ENCODE measurements at places on chromosomes 3 and 15.

DNA sequence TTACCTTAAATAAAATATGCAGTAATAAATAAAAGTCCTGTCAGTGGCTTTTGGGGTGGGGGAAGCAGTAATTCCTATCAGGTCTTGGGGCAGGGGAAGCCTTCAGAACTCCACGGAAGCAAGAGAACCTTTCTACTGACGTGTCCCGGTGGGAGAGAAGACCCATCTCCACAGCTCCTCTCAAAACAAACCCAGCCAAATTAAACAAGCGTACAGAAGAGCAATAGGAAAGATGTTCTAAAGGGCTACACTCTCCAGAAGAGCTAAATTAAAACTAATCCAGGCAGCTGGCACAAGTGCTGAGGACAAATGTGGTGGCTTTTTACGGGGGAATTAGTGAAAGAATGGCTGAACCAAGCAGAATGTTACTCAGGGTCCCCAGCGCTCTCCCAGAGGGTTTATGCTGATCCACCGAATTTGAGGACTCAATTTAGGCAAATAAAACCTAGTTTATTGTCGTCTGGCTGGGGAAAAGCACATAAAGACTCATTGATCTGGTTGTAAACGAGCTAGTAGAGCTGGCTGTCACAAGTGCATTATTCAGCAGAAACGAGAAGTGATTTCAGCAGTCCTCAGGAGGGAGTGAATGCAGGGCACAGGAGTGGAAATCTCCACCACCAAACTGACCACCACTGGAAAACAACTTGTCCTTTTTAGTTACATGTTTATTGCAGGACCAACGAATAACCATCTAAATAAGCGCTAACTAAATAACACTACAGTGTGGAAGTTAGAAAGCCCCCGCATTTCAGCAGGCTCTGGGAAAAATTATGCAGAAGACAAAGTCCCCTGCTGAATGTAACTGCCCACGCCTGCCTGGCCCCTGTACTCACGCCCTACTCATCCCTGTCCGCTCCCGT, 13.5 kb downstream of the BFSP2 start:
- DNase-seq: no peak

DNA sequence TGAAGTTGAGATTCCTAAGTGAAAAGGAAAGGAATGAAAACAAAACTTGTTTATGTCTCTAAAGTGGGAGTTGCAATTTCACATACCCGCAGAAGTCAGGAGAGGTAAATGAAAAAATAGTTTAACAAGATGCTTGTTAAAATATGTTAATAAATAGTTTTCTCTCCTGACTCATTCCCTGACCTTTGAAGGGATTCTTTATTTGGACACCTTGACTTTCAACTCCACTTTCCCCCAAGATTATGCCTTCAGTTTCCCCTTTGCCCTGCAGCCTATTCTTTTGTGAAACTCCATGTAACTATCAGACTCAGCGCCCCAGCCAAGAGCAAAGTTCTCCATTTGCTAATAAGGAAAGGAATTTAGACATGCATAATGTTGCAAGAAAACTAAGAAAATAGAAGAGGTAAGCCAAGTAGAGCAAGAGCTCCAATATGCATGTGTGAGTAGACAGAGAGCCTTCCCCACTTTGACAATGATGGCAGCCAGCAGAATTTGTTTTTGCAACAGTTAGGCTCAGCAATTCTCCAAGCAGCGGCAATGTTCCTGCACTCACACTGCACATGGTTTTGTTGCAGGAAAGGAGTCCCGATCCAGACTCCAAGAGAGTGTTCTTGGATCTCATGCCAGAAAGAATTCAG, 61.2 kb downstream of the CD200 start:
- no peak for DNase-seq

GRCh38 chr3:58116161-58116955, 94.4 kb downstream of the DNASE1L3 start:
- peak; percentile 52 for DNase-seq

DNA sequence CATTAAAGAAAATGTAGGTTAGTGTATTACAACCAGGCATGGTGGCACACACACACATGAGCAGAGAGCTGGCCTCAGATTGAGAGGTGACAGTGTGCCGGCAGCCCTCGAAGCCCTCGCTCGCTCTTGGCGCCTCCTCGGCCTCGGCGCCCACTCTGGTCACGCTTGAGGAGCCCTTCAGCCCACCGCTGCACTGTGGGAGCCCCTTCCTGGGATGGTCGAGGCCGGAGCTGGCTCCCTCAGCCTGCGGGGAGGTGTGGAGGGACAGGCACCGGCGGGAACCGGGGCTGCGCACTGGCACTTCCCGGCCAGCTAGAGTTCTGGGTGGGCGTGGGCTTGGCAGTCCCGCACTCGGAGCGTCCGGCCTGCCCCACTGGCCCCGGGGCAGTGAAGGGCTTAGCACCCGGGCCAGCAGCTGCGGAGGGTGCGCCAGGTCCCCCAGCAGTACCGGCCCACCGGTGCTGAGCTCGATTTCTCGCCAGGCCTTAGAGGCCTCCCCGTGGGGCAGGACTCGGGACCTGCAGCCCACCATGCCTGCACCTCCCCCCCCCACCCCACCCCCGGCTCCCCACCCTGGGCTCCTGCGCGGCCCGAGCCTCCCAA, 80.4 kb upstream of the TMEM158 start:
- no peak for DNase-seq

DNA sequence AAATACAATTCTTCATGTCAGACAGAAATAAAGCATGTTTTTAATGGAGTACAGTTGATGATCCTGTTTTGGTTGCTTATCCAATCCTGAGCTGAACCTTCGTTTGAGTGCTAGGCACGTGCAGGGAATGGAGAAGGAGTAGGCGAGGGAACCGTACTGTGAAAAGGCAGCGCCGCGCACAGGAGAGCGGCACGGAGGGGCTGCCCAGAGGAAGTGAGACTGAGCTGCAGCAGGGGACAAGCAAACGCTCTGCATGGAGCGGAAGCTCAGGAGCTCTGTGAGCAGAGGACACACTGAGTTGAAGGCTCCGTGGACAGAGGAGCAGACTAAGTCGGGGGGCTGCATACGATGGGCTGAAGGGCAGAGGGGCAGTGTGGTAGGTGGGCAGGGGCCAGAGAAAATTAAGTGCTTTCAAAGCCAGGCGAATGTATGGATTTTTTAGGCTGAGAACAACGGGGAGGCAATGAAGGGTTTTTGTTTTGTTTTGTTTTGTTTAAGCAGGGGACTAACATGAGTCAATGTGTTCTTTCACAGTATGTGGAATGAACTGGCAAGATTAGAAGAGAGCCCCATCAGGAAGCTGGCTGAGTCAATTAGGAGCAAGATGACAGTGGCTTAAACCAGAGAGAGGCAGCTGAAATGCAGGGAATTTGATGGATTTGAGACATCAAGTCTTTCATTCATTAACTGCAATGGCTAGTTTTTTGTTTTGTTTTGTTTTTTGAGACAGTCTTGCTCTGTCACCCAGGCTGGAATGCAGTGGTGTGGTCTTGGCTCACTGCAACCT, 23.8 kb upstream of the TM2D3 start:
- no peak for DNase-seq

DNA sequence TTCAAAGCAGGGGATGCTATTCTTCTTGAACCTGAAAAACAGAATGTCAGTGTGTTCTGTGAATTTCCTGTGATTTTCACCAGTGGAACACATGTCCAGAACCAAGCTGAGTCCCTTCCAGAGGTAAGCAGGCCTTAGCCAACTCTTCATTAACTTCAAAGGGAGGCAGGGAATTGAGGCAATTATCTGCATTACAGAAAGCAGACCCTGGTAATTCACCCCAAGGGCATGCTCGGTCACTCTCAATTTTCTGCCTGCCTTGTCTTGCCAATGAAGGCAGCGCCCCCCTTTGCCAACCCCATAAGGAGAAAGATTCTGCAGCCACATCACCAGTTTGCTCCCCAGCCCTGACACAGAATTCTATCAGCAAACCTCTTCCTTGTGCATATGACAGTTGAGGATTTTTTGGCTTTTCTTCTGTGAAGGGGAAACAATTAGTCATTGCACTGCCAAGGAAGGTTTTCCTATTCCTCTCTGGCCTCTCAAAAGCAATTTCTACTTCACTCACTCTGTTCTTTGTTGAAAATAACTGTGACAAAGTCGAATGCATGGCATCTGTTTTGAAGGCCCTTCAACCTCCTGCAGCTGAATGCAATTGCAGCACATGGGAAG, 85.3 kb downstream of the HHLA2 start:
- no peak for DNase-seq

GRCh38 chr15:99155961-99156443, 51.1 kb downstream of the SYNM start:
- no peak for DNase-seq

DNA sequence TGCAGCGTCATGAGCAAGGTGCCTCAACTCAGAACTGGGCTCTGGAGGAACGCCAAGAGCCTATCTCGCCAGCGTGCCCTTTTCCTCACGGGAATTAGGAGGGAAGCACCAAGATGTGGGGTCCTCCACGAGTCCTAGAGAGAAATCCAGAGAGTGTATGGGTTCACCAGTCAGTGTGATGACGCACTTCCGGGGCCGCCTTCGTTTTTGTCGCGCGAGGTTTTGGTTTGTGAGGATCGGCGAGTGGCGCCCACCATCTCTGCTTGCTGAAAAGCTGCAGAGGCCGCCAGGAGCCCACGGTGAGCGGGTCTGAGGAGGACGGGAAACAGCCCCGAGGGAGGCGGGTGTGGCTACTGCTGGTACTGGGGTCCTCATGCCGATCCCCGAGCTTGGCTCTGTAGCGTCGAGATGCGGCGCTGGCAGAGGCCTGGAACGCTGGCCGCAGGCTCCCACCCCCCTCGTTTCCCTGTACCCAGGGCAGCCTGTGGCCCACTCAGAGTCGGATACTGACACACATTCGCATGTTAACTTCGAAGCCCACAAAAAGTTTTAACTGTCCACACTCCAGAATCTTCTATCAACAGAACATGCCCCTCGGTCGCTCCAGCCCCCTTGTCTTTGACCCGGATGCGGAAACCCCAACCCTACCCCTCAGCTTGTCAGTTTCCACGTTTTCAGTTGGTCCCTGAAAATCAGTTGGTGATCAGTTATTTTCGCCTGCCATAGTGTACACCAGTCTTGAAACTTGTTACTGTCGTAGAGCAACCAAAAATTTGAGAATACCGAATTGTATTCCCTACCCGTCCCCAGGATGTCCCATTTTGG, 30.4 kb downstream of the ZNF662 start:
- peak; percentile 31 for DNase-seq

DNA sequence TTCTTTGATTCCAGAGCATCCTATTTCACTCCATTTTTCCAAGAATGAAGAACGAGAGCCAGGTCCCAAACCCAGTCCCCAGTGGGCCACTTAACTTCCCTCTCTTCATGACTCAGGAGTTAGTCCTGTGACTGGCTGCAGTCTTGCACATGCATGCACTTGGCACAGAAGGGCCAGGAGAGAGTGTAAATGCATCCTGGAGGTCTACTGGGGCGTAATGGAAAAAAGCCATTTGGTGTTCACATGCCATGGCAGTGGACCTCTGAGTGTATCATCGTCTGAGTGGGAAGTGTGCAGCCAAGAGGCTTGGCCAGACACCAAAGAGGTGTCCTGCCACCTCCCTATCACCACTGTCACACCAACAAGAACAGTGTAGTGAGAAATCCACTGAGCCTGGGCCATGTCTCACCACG, 15.1 kb upstream of the RFTN1 start:
- no peak for DNase-seq

DNA sequence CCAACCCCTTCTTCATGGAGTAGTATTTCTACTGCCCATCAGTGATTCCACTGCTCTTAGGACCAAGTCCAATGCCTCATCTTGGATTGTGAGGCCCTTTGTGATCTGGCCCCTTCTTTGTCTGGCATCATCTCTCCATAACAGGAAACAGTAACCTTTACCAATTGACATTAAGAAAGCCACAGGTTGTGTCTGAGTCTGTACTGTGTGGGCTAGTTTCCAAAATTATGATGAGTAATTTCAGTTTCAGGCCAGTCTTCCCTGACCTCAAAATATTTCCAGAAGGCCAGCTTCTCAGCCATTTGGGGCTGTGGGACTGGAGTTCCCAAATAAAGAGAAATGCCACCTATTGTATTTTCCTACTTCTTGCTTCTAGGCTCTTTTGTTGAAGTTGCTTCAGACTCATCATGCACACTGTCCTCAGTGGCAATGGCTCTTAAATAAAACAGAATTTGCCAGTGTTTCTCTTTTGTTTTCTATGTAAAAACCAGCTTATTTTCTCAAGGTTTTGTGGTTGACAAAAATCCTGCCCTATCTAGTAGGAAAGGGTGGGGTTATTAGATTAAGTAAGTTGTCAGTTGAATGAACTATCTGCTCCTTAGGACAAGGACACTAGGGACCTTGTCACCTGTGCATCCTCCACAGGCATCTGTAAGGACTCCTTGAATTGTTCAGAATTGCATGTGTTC, 47.0 kb upstream of the ACKR4 start:
- no peak for DNase-seq

- DNase-seq: peak; percentile 44
Observed at GRCh38 chr15:20341901-20342600, 199.5 kb downstream of the GOLGA6L6 start.

- DNase-seq: no peak
Observed at GRCh38 chr15:59339252-59339672, 33.4 kb downstream of the MYO1E start.

- no peak for DNase-seq
Observed at GRCh38 chr3:86073799-86074198, 917.1 kb downstream of the VGLL3 start.

GRCh38 chr3:185560676-185561075, 8.3 kb upstream of the LIPH start:
- DNase-seq: no peak

DNA sequence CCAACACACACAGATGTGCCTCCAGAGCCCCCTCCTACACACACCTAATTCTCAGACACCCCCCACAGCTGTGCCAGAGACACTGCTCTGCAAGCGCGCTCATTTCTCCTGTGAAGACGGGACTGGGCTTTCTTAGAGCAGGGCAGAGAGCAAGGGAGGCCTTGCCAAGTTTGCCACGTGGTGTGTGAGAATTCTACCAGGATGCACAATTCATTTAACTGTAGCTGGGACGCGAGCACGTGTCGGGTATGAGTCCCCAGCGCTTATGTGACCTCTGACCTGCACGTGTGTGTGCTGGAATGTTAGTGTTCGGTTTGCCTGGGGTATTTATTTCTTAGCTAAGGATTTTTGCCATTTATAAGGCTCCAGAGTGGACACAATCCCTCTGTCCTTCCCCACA, 37.0 kb downstream of the FEM1B start:
- DNase-seq: peak; percentile 6

GRCh38 chr15:92600856-92601255, 54.7 kb downstream of the FAM174B start:
- no peak for DNase-seq

GRCh38 chr3:45008117-45008516, 18.0 kb upstream of the CLEC3B start:
- DNase-seq: no peak

DNA sequence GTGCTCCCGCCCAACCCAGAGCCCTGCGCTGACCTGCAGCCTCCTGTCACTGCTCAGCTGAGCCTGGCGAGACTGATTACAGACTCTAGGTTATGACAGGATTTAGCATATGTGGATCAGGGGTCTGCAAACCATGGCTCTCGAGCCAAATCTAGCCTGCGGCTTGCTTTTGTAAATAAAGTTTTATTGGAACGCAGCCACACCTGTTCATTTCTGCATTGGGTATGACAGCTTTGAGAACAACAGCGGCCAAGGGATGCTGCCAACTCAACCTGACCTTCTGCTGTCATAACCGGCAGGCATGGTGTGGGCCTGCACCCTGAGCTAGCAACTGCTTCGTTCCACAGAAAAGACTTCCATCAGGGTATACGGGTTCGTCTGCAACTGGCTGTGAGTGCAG, 50.5 kb upstream of the IQSEC1 start:
- DNase-seq: no peak

GRCh38 chr15:68364028-68364659, 67.8 kb downstream of the ITGA11 start:
- no peak for DNase-seq

Measured in activated T-cell treated with anti-CD3 and anti-CD28 coated beads, Interleukin-2, amount 50 U/mL, for 24 hours (primary cell).